ENCODE measurements at places on chromosomes 4 and X. TPM values are rescaled to one million over a fixed set of nuclear protein-coding genes. Genes with fewer than 3 reads are reported as not detected.

DNA sequence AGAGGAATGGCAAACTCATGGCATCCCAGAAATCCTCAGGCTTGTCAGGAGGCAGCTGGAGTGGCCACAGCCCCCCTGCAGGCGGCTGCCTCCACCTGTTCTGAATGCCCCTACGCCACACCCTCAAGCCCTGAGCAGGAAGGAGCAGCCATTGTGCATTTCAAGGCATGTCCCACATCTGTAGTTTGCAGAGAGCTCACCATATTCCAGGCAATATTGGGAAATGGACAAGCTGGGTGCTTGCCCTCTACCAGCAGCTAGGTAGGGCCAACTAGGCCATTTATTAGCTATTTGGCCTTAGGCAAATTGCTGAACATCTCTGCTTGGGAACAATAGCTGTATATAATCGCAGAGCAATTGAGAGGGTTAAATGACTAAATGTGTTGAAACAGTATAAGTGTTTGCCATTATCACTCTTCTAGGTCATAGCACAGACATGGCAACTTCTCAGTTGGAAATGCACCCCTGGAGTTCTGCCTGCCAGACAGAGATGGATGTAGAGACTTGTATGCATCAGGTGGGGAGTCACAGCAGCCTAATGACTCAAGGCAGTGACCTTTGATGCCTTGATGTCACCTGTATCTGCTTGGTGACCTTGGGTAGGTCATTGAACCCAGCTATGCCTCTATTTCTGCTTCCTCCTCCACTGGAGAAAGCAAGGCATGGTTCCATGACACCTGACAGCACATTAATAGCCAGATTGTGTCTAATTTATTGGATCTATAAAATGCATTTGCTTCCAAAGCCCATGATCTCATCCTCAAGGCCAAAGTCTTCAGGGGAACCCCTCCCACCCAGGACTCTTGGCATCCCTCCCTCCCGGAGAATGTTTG is 52.8 kb downstream of the FHDC1 start:
- no peaks in the 10 kb centered on the region for H3K27me3 ChIP-seq
- no peak overlapping the region for H3K27ac ChIP-seq
- DNase-seq = no peak

DNA sequence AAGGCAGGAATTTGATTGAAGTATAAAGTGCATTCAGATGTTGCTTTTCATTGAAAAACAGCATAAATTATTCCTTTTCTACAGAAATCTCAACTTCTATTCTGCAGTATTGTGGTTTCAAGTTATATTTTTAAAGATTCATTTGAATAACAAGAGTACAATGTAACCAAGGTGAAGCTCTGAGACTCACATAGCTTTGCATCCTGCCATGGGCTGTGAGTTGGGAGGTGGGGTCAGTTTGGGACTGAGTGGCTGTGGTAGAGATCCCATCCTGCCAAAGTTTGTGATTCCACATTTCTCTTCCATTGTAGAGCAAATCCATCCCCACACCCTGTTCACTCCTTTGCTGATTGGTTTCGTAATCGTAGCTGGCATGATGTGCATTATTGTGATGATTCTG is 69.2 kb downstream of the KIT start:
- H3K27me3 ChIP-seq = no peaks in the 10 kb centered on the region
- no peak overlapping the region for H3K4me3 ChIP-seq
- H3K36me3 ChIP-seq = no peaks in the 10 kb centered on the region
- DNase-seq = no peak

- peaks cover 51% of the 10 kb centered on the region for H3K36me3 ChIP-seq
- H3K4me3 ChIP-seq = peak overlapping the region; percentile 86
- peak overlapping the region; percentile 87 for H3K27ac ChIP-seq
- peaks cover 51% of the 10 kb centered on the region for H3K4me1 ChIP-seq
- DNase-seq = no peak
- H3K27me3 ChIP-seq = no peaks in the 10 kb centered on the region
These were observed 568.1 kb upstream of the DIPK2B start for GRCh38 chrX:45768666-45769236.

DNA sequence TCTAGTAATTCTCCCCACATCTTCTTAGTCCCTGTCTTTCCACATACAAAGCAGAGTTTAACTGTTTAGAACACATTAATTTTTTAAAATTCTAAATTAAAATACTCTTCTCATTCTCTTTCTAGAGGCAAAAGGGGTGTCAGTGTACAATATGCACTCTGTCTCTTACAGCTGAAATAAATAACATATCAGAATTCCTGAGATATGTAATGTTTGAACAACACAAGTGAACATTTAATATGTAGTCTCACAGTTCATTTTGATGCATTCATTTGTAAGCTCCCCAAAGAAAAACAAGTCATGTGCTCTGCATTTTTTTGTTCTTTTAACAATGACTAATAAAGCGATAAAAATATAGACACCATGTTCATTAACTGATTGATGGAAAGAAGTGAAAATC is 19.7 kb upstream of the SULT1B1 start:
- no peak overlapping the region for H3K4me3 ChIP-seq
- no peaks in the 10 kb centered on the region for H3K27me3 ChIP-seq
- H3K27ac ChIP-seq = no peak overlapping the region
- no peak for DNase-seq

DNA sequence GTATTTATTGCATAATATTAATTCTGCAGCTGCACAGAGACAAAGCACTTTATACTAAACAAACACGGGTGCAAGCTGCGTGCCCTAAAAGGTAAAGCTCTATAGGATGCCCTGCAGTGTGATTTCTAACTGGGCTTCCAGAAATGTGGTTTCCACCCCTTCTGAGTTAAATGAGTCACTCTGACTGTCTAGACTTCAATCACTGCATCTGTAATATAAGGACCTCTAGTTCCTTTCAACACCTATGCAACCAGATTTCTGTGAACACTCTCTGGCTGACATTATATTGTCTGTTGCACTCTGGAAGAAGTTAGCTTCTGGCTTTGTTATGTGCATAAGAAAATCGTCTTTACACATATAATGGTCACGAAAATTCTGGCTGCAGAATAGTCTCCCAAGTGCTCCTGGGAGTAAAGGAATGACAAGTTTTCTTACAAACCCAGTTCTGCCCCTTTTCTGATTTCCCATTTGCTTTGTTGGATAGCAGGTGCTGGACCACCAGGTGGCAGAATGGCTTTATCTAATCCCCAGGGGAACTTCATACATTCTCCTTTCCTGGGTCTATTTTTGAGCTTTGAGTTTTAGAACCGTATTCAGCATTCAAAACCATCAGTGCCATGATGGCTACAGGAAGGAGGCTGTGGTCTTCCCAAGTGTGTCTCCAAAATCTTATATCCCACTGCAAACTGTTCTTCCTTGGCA is 842.2 kb downstream of the STIM2 start:
- no peaks in the 10 kb centered on the region for H3K27me3 ChIP-seq
- no peak overlapping the region for H3K27ac ChIP-seq
- H3K4me3 ChIP-seq = no peak overlapping the region
- no peaks in the 10 kb centered on the region for H3K36me3 ChIP-seq
- no peaks in the 10 kb centered on the region for H3K4me1 ChIP-seq
- DNase-seq = no peak

DNA sequence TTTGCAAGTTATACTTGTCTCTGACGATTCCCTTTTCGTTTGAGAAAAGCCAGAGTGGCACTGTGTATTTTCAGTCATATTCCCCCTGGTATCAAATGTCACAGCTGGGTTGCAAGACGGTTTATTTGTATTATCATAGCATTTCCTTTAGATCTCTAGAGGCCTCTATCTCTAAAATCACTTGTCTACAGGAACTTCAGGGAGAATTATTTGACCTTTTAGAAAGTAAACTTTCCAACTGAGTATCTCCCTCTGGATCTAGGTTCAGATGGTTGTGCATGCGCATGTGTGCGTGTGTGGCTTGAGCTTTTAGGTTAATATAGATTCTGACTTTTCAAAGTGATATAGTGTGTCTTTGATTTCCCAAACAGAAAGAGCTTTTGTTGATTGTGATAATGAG is 15.1 kb upstream of the TAB3 start:
- no peak overlapping the region for H3K27ac ChIP-seq
- H3K4me1 ChIP-seq = peaks cover 10% of the 10 kb centered on the region
- no peaks in the 10 kb centered on the region for H3K36me3 ChIP-seq
- peaks cover 3% of the 10 kb centered on the region for H3K27me3 ChIP-seq
- no peak overlapping the region for H3K4me3 ChIP-seq

DNA sequence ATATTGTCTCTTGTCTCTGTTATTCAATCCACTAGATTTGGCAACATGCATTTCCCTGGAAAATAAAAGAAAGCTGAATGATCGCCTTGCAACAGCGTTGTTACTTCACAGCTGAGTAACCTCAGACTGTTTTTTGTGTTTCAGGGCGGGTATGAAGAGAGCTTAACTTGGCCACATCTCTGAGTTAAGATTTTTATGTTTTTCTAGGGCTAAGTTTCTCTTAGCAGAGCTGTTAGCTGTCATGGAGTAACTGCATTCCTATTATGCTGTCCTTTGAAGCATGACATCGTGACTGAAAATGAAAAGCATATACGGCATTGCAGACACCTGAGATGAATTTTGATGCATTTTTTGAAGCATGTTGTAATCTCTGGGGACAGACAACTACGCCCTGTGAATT is 1798.9 kb downstream of the PCDH7 start:
- no peak overlapping the region for H3K4me3 ChIP-seq
- DNase-seq = no peak
- no peaks in the 10 kb centered on the region for H3K27me3 ChIP-seq
- H3K27ac ChIP-seq = no peak overlapping the region
- H3K36me3 ChIP-seq = no peaks in the 10 kb centered on the region
- no peaks in the 10 kb centered on the region for H3K4me1 ChIP-seq

GRCh38 chr4:86250619-86251018 is 109.2 kb downstream of the MAPK10 start:
- no peak overlapping the region for H3K27ac ChIP-seq
- no peak for DNase-seq
- H3K4me3 ChIP-seq = no peak overlapping the region
- H3K36me3 ChIP-seq = no peaks in the 10 kb centered on the region
- no peaks in the 10 kb centered on the region for H3K4me1 ChIP-seq

DNA sequence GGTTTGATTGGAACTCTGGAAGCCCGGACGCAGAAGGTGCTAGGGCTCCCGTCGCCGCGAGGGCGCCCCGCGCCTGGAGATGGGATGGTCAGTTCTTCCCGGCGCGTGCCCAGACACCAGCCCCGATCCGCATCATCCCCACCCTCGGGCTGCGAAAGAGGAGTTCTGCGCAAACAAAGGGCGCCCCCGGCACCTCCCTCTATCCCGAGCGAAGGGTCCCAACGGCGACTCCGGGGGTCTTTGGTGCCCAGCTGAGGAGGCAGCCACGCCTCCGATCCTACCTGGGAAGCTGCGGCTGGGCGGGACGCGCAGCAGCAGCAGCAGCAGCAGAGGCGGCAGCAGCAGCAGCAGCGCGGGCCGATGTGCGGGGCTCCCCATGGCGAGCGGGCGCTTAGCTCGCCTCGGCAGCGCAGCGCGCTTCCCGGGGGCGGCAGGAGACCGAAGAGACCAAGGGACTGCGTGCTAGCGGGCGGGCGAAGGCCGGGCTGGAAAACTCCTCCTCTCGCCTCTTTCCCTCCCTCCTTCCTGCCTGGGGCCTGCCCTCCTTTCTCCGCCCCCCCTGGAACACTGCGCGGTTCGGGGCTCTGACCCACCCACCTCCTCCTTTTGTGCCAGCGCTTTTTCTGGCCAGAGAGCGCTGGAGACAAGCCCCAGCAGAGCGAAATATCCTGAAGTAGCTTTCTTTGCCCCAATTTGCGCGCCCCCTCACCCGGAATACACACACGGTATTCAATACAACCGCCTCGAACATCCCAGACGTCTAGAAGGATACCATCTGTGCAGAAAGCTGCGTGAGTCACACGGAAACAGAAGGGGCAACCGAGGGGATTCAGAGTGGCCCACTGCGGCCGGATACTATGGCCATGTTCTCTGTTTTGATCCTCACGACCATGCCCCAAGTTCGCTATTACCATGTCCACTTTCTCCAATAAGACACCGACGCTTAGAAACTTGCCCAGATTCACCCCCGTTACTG is at the start of gene SRPX:
SRPX (minus strand) TSS at position 457 of the 976 bp plus-strand sequence; CDS start at position 378, 79 bp downstream.
- peaks cover 4% of the 10 kb centered on the region for H3K4me1 ChIP-seq
- H3K27ac ChIP-seq = no peak within 1 kb of the TSS
- no peaks in the 10 kb centered on the region for H3K36me3 ChIP-seq

GRCh38 chrX:64352081-64352480 is 43.2 kb downstream of the MTMR8 start:
- no peaks in the 10 kb centered on the region for H3K4me1 ChIP-seq
- no peak overlapping the region for H3K27ac ChIP-seq
- no peaks in the 10 kb centered on the region for H3K27me3 ChIP-seq
- no peak for DNase-seq

GRCh38 chrX:39427906-39428305 is 626.6 kb downstream of the MID1IP1 start:
- no peak for DNase-seq
- H3K27me3 ChIP-seq = no peaks in the 10 kb centered on the region
- H3K4me1 ChIP-seq = peaks cover 15% of the 10 kb centered on the region
- no peak overlapping the region for H3K27ac ChIP-seq
- no peak overlapping the region for H3K4me3 ChIP-seq

DNA sequence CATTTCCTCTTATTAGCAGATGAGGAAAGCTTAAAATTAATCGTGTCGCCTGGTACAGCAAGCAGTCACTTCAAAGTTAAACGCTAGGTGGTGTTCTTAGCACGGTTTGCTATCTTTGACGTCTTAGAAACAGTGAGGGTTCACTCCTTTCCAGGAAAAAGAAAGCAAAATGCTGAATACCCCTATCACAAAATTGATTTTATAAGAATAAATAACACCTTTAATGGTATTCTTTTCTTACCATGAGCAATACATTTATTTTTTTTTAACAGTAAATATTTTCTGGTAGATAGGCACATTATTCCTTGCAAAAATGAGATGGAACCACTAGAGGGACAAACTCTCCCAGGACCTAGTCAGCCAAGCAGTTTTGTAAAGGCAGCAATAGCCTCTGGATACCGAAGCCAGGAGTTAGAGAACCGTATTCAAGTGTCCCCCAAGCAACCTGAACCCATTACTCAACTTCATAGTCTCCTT is 153.9 kb downstream of the KDR start:
- no peak overlapping the region for H3K27ac ChIP-seq
- no peak overlapping the region for H3K4me3 ChIP-seq
- no peak for DNase-seq
- H3K36me3 ChIP-seq = no peaks in the 10 kb centered on the region
- H3K27me3 ChIP-seq = no peaks in the 10 kb centered on the region

LEF1 gene
- 68.2 TPM for total RNA-seq

NDUFB11 gene
- 89.0 TPM for total RNA-seq

- DNase-seq = no peak
- H3K27ac ChIP-seq = no peak overlapping the region
- no peaks in the 10 kb centered on the region for H3K36me3 ChIP-seq
- no peaks in the 10 kb centered on the region for H3K27me3 ChIP-seq
- H3K4me3 ChIP-seq = no peak overlapping the region
- H3K4me1 ChIP-seq = peaks cover 3% of the 10 kb centered on the region
These were observed 53.8 kb upstream of the NAP1L2 start for GRCh38 chrX:73268463-73268862.

- DNase-seq = no peak
- H3K27ac ChIP-seq = no peak overlapping the region
- H3K4me3 ChIP-seq = no peak overlapping the region
- H3K27me3 ChIP-seq = peaks cover 5% of the 10 kb centered on the region
- H3K4me1 ChIP-seq = peaks cover 24% of the 10 kb centered on the region
These were observed 47.3 kb upstream of the NFKB1 start for GRCh38 chr4:102453827-102454226.
